Caudate nucleus (tissue), 63 donors: ENCODE measurements at places on chromosomes 11 and 22.

DNA sequence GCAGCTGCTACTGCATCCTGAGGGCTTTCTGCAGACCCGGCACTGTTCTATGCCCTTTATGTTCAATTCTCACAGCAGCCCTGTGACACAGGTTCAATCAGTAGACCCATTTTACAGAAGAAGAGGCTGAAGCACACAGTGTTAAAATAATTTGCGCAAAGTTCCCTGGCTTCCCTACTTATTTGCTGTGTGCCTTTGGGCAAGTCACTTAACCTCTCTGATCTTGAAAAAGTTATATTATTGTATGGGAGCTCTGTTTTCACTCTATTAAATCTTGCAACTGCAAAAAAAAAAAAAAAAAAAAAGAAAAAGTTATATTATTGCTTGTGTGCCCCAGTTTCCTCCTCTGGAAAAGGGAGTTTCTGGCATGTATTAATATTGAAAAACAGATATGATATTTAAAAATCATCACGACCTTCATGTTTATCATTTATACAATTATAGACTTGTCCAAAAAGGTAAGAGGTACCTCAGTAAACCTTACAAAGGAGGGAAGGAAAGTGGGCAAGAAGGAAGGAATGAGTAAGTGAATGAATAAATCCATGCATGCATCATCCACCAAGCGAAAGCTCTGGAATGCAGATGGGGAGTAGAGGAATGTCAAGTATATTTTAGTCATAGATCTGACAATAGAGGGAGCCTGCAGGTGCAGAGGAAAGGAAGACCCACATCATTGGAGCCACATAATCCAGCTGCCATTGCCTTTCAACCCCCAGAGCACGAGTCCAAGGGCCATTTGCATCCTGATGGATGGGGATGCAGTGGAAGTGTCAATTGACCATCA lies 21.2 kb upstream of the ISX start:
- DNase-seq, result no peak

DNA sequence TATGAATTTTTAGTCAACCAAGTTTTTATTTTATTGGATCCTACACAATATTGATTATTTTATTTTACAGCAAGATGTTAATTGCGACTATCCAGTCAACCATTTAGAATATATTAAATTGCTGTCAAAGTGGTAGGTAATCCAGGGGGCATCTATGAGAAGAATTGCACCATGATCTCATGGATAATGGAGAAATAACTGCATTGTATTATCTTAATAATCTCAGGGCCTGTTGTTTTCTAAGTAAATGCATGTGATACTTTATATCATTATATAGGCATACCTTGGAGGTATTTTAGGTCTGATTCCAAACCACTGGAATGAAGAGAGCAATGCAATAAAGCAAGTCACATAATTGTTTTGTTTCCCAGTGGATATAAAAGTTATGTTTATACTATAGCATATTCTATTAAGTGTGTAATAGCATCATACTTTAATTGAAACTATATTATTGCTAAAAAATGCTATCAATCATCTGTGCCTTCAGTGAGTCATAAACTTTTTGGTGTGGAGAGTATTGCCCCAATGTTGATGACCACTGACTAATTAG lies 595.4 kb upstream of the CHORDC1 start:
- DNase-seq, result no peak

DNA sequence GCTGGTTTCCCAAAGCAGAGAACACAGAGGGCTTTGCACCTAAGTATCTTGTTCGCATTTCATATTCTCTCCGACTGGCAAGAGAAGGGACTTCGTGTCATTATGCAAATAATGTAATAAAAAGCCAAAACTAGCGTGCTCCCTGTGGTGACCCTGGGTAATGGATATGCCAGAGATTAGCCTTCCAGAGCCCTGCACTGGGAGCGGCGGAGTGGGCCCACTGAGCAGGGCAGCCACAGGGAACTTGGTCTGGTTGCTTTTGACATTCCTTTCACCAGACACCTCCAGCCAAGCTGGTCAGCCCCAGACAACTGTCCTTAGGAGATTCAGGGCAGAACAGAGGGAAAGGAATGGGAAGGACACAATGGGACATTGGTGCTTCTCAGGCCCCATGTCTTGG lies 56.1 kb downstream of the FLI1 start:
- DNase-seq, result no peak

DNA sequence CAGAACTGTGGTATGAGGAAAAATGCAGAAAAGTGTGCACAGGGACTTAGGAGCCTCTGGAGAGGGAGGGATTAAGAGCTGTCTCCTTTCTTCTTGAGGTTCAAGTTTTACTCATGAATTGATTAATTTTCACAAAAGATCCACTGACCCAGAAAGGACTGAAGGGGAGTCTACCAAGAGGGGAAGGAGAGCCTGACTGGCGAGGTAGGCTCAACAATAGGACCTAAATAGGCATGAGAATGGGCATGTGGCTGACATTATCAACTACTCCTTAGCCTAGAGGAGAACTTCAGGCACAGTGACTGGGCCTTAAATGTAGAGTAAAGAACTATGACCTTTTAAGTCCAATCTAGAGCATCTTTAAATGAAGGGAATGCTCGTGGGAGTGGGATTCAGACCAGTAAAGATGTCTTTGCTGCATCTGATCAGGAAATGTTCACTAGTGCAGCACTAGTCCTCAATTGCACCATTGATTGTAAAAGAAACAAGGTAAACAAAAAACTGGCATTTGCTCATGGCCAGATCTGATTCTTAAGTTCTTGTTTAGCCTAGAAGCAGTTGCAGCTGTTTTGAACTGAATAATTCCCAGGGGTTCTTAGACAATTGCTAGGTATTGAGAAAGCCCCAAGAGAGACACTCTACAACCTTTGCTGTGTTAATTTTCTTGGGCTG lies 135.6 kb downstream of the RAB38 start:
- DNase-seq, result no peak

GRCh38 chr11:2911088-2911784 lies 18.0 kb downstream of the PHLDA2 start:
- no peak for DNase-seq

GRCh38 chr22:24994070-24994763 lies 41.7 kb downstream of the KIAA1671 start:
- DNase-seq, result no peak

DNA sequence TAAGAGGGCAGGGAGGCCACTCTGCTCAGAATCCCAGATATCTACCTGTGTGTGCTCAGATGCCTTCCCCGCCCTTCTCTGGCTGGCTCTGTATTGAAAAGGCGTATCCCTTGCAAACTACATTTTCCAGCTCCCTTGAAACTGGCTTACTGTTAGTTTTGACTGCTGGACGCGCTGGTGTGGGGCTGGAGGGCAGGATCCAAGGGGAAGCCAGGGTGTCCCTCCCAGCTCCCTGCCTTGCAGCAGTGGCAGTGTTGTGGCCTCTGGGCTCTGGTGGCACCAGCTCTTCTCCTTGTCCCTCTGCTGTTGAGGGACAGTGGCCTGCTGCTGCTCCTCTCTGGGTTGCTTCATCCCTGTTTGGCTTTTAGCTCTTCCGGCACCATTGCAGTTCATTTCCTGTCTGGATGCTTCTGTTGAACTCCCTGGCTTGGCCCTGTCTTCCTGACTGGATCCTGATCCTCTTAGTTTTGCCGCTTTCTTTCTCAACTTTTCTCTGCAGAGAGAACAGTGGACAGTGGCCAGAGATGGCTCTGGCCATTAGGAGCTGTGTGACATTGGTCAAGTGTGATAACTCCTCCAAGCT lies 107.1 kb upstream of the PARVA start:
- no peak for DNase-seq

GRCh38 chr22:27692243-27692642 lies 109.3 kb downstream of the MN1 start:
- DNase-seq, result no peak

GRCh38 chr11:279966-280705 lies 1.9 kb downstream of the NLRP6 start:
- no peak for DNase-seq

DNA sequence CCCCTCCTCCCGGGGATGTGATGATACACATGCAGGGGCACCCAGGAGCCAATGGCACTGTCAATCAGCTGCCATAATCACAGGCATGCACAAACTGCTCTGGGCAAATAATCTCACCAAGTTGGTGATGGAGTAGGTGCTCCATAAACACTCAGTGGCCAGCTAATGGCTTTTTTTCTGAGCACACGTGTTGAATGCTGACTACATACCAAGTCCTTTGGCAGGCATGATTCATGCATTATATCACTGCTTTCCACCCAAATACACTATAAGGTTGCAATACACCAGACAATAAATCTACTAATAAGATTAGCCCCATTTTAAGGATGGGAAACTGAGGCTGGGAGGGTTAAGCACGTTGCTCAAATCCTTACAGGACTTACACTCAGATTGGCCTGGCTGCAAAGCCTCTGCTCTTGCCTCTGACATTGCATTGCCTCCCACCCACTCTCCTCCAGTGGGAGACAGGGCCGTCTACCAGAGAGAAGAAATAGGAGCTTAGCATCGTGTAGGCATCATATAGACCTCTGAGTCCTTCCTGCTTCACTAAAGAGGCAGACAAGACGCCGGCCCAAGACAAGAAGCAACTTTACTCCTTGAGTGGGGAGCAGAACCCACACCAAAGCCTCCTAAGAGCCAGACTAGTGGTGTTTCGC lies 32.7 kb upstream of the ACCSL start:
- DNase-seq, result no peak

- DNase-seq, result no peak
Measured at GRCh38 chr22:25570486-25570885, 6.0 kb downstream of the GRK3 start.

DNA sequence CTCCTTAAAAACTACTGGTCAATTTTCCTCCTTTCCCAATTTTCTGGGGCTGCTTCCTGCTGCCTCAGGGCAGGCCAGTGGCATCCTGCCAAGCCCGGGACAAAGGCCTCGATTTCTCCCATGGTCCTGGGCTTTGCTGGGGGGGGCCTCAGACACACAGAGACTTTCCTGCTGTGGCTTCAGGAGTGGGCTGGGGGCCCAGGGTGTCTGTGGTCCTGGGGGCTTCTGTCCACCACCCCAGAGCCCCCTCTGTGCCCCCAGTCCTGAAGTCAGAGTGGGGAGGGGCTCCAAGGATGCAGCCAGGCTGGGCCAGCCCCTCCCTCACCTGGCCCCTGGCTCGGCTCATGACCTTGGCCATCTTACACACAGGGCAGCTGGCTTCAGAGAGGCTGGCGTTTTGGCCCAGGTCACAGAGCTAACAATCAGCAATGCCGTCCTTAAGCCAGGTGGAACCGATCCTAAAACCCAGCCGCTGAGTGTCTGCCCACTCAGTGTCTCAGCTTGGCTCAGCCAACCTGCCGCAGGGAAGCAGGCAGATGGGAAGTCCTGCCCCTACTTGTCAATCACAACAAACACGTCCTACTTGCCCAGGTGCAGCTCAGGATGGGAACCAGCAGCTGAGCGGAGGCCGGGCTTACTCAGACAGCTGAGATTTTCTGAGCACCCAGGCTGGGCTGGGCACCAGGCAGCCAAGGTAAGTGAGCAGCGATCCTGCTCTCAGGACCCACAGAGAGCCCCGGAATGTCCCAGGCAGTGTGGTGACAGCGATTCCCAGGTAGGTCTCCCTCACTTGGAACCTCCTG lies 34.6 kb downstream of the OSBPL5 start:
- no peak for DNase-seq

DNA sequence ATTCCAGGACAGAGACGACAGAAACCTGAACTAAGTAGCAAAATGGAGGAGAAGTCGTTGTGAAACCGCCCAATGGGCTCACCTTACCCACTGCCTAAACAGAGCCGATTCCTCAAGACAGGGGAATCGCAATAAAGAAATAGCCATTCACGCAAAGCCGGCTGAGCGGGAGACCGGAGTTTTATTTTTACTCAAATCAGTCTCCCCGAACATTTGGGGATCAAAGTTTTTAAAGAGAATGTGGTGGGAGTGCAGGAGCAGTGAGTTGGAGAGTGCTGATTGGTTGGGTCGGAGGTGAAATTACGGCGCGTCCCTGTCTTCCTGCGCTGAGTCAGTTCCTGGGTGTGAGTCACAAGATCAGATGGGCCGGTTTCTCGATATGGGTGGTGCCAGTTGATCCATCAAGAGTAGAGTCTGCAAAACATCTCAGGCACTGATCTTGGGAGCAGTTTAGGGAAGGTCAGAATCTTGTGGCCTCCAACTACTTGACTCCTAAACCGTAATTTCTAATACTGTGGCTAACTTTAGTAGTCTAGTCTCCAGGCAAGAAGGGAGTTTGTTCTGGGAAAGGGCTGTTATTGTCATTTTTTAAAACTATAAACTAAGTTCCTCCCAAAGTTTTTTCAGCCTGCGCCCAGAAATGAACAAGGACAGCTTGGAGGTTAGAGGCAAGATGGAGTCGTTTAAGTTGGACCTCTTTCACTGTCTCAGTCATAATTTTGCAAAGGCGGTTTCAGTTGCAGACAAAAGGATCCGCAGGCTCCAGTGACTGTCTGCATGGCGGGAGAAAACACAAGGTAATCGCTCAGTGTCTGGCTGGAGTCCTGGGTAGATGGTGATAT lies 34.1 kb downstream of the OR4D9 start:
- no peak for DNase-seq

DNA sequence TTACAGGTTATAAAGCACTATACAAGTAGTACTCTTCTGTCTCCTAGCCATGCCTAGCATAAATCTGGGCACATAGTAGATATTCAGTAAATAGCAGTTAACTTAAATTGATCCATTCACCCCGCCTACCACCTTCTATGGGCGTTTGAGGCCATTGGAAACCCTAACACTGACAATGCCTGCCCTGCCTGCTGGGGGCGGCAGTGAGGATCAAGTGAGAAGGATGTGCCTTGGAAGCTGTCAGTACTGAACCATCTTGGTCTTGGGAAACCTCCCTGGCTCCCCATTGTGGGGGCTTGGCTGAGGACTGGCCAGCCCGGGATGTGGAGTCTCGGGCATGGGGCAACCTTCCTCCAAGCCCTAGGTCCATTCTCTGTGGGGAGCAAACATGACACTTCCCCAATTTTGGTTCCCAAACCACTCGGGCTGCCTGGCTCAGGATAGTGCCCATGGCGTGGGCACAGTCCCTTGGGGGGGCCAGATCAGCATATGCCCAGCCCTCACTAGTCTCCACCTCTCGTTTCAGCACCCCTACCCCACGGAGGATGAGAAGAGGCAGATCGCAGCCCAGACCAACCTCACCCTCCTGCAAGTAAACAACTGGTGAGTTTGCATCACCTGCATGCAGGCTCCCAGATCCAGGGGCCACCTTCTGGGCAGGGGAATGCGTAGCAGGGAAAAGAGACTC lies 67.4 kb downstream of the FEZ1 start:
- DNase-seq, result no peak

DNA sequence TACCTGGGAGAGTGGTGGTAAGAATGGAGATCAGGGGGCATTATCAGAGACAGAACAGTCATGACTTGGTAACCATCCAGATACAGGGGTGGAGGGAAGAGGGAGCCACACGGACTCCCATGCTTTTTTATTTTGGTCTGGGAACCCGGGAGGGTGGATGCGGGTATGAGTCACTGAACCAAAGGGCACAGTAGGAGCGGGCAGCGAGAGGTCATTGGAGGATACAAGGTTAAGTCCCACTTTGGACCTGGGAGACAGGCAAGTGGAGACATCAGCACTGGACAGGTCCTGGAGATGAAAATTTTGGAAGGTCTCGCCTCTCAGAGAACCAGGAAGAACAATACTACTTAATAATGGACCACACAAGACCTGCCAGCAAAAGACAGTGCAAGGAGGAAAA lies 6.7 kb downstream of the HDHD5 start:
- no peak for DNase-seq

- no peak for DNase-seq
Measured at GRCh38 chr11:45169310-45170072, 23.1 kb downstream of the PRDM11 start.
